ENCODE measurements at places on chromosomes 1 and 21.

DNA sequence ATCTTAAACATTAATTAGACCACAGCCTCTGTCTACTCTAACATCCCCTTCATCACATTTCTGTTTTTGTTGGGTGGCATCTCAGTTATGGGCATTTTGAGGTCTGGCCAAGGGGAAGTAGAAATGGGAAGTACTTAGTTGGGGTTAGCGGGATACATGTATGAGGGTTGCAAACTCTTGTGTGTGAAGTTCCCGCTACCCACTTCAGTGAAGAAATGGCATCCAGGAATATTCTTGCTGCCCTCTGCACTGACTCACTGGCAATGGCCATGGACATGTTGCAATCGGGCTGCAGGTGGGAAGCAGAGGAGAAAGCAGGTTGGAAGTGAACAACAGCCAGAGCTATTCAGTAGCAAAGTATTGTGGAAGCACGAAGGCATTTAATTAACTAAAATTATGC, 7.4 kb downstream of the CD48 start:
- DNase-seq, result no peak

GRCh38 chr21:41250519-41250918, 66.1 kb upstream of the FAM3B start:
- no peak for DNase-seq

GRCh38 chr1:2476061-2476999, at the start of gene PLCH2:
PLCH2 (plus strand) TSS chr1:2476289; CDS start chr1:2476589, 300 bp downstream.
- no peak for DNase-seq

DNA sequence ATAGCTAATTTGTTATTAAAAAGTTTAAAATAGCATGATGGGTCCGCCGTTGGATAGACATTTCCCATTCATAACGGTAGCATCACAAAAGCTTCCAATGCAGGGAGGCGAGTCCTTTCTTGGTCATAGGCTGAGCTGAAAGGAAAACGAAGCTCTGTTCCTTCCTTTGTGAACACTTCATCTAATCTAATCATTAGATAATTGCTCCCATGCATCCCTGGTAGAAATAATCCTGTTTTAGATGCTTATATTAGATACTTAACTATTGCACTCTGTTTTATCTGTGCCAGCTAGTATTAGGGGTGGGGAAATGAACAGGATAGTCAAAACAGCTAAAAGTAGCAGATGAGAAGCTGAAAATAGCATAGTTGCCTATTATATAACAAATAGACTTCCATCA, 215.0 kb downstream of the SLC35F3 start:
- no peak for DNase-seq

GRCh38 chr1:107900090-107900945, 64.7 kb downstream of the VAV3 start:
- DNase-seq, result no peak

GRCh38 chr21:45112371-45112770, 38.0 kb downstream of the ADARB1 start:
- no peak for DNase-seq

GRCh38 chr1:54845772-54846171, 41.2 kb downstream of the DHCR24 start:
- DNase-seq, result no peak

DNA sequence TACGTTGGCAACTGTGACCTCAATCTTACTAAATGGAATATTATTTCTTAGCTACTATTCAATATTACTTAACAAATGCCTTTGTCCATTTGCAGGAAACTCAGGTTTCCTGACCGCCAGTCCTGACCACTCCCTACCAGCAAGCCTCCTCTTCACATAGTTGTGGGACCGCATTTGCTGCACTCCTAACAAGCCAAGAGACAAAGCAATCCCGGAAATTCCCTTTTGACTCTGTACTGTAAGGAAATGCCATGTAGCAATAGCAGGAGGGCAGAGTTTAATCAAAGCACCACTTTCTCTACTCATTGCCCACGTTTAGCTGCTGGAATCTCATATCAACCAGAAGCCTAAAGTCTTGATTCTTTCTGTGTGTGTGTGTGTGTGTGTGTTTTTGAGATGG, 28.1 kb upstream of the ACBD6 start:
- DNase-seq, result peak; percentile 47

- DNase-seq, result no peak
Observed at GRCh38 chr1:167490765-167491164, 27.6 kb downstream of the CD247 start.

- peak; percentile 85 for DNase-seq
Observed at GRCh38 chr1:25338188-25338981, at the start of gene TMEM50A. TMEM50A (plus strand) TSS chr1:25338334; CDS start chr1:25340487, 2,153 bp downstream.

GRCh38 chr1:237568955-237569354, 321.8 kb downstream of the ZP4 start:
- no peak for DNase-seq

- no peak for DNase-seq
Observed at GRCh38 chr1:178934546-178934945, 63.7 kb upstream of the ANGPTL1 start.

- DNase-seq, result peak; percentile 43
Observed at GRCh38 chr1:21152423-21153100, 24.1 kb downstream of the EIF4G3 start.

DNA sequence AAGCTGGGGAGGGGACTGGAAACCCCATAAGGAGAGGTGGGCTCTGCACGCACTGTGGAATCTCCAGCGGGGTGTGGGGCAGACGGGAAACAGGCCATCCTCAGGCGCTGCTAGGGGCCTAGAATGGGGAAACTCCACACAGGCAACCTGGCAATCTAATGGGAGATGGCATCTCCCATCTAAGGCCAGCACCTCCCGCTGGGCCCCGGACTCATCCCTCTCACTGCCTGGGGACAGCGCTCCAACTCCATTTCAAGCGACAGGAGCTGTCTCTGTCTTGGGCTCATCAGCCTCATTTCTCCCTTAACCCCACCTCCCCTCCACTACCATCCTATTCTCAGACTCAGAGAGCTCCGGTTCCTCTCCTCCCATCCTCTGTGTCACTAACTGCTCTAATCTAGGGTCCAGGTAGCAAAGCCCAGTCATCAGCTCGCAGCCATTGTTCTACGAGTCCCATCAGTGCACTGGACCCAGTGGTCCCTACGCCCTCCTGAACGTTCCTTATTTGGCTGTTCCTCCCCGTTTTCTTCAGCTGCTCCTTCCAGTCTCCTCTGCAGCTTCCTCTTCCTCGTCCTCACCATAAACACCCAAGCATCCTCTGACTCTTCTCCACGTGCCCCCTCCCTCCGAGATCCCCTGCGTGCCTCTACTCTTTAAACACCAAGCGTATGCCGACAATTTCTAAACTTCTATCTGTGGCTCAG, 93.4 kb upstream of the CASZ1 start:
- no peak for DNase-seq

DNA sequence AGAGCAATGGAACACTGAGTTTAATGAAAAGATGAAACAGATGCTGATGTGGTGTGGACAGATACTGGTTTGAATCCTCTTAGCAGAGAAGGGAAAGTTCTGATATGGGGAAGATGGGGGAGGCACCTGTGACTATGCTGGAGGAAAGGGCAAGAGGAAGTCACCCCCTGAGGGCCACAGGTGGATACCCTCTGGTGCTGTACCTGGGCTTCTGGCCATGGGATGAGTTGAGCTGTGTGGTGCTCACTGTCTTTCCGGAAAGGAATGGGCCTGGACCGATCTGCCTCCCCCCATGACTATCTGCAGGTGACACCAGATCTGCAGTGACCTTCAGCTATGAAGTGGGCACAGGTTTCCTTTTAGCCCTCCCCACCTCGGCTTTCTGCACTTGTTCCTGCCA, 52.4 kb downstream of the IER5 start:
- DNase-seq, result no peak

- peak; percentile 26 for DNase-seq
Observed at GRCh38 chr1:224175617-224176016, 7.4 kb upstream of the DEGS1 start.

GRCh38 chr1:54476530-54477109, 70.4 kb upstream of the SSBP3 start:
- DNase-seq, result no peak

DNA sequence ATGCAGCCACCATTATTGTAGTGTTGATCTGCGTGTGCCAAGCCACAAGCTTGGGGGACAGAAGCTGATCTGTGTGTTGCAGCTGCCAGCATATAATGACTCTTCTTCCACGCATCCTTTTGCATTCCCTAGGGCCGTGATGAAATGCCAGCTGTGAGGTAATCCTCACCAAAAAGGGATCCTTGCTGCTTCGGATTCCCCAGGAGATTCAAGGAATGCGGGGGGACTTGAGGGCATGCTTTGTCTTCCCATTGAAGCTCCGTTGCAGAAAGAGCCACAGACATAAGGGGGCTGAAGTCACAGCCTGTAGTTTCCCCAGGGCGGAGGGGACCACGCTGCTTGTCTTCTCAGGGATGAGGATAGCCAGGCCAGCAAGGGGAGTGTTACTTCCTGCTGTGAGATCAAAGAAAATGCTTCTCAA, 281.6 kb upstream of the FMN2 start:
- peak; percentile 81 for DNase-seq

DNA sequence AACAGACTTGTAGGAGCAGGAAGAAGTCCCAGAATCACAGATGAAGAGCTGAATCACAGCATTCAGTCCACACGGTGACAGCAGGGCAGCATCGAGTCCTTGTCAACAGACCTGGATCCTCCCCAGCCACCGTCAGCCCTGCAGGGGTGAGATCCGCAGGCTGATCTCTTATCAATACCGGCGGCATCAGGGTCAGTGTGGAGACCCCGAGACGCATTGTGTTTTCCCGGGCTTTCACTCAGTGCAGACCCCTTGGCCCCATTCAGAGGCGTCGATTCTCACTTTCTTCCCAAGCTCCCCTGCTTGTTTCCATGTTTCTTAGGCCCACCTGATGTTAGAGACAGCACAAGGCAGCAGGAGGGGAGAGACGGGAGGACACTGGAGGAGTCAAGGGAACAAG, 609.6 kb downstream of the PTPRU start:
- DNase-seq, result no peak

- DNase-seq, result no peak
Observed at GRCh38 chr1:35592991-35593769, 20.1 kb downstream of the TFAP2E start.

- peak; percentile 55 for DNase-seq
Observed at GRCh38 chr1:108199201-108199691, 897 bp downstream of the SLC25A24 start.

- DNase-seq, result no peak
Observed at GRCh38 chr21:36507397-36508018, 27.6 kb upstream of the CLDN14 start.

- DNase-seq, result peak; percentile 51
Observed at GRCh38 chr1:14924455-14925331, 228.9 kb upstream of the TMEM51 start.

- DNase-seq, result peak; percentile 68
Observed at GRCh38 chr1:4655674-4656532, 1.5 kb downstream of the AJAP1 start.

- DNase-seq, result no peak
Observed at GRCh38 chr1:97660431-97661105, 260.3 kb downstream of the DPYD start.

- DNase-seq, result no peak
Observed at GRCh38 chr1:2564815-2565374, 8.7 kb downstream of the TNFRSF14 start.

GRCh38 chr1:40712997-40713396, 21.5 kb downstream of the NFYC start:
- DNase-seq, result no peak

DNA sequence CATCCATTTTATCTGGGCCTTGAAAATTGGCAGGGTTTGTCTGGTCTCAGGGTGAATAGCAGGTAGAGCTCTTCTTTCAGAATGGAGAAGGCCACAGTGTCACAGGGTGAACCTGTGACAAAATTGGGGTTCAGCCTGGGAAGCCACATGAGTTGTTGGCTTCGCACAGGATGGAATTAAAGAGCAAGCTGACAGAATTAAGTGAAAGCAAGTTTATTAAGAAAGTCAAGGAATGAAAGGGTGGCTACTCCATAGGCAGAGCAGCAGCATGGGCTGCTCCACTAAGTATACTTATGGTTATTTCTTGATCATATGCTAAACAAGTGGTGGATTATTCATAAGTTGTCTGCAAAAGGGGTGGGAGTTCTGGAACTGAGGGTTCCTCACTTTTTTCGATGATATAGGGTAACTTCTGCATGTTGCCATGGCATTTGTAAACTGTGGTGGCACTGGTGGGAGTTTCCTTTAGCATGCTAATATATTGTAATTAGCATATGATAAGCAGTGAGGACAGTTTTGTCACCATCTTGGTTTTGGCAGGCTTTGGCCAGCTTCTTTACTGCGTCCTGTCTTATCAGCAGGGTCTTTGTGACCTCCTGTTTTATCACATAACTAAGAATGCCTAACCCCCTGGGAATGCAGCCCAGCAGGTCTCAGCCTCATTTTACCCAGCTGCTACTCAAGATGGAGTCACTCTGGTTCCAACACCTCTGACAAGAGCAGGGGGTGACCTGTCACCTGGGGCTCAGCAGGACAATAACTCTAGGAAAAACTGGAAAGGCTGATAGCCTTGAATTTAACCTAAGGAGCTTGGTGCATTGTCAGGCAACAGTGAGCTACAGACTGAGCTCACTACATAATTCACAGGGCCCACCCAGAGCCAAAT, 5.1 kb downstream of the IFNAR2 start:
- DNase-seq, result no peak

GRCh38 chr1:224383218-224383617, 26.5 kb downstream of the CNIH4 start:
- no peak for DNase-seq

DNA sequence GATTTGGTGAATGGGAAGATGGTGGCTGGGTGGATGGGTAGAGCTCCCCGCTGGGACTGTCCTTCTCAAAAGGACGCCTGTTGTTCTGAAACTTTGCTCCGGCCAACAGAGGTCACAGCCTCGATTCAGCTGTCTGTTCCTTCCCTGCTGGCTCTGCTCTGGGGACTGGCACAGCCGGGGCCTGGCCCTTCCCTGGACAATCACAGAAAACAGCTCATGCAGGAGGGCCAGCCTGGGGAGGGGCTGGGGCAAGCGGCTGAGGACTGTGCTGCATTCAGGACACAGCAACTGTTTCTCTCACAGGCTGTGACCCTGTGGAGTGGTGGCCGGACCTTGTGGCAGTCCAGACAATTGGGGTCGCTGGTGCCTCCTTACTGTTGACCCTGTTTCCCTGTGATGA, 110.7 kb upstream of the TMEM51 start:
- no peak for DNase-seq

- DNase-seq, result peak; percentile 35
Observed at GRCh38 chr1:1782399-1783221, 4.3 kb upstream of the NADK start.

GRCh38 chr1:204451352-204452124, 39.9 kb upstream of the PPP1R15B start:
- no peak for DNase-seq

GRCh38 chr1:151416231-151416630, 16.9 kb downstream of the PSMB4 start:
- peak; percentile 63 for DNase-seq

- DNase-seq, result no peak
Observed at GRCh38 chr1:189782295-189782694, 695.4 kb downstream of the BRINP3 start.

DNA sequence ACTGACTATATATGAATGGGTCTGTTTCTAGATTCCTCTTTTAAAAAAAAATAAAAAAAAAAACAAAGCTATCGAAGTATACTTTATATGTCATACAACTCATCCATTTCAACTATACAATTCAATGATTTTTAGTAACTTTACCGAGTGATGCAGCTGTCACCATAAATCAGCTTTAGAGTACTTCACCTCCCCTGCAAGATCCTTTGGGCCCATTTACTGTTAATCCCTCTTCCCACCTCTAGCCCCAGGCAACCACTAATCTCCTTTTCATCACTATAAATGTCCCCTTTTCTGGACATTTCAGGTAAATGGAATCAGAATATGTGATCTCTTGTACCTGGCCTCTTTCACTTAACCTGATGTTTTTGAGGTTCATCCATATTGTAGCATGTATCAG, 133.9 kb downstream of the PEX14 start:
- no peak for DNase-seq

GRCh38 chr1:90826834-90827233, 109.7 kb upstream of the BARHL2 start:
- DNase-seq, result no peak

GRCh38 chr1:174398246-174398645, 49.5 kb upstream of the GPR52 start:
- peak; percentile 47 for DNase-seq

All from fibroblast of skin of right quadriceps (primary cell).